Daoy (cell line): ENCODE measurements at places on chromosomes 7 and 10. TPM values are rescaled to one million over a fixed set of nuclear protein-coding genes. Genes with fewer than 3 reads are reported as not detected.

DNA sequence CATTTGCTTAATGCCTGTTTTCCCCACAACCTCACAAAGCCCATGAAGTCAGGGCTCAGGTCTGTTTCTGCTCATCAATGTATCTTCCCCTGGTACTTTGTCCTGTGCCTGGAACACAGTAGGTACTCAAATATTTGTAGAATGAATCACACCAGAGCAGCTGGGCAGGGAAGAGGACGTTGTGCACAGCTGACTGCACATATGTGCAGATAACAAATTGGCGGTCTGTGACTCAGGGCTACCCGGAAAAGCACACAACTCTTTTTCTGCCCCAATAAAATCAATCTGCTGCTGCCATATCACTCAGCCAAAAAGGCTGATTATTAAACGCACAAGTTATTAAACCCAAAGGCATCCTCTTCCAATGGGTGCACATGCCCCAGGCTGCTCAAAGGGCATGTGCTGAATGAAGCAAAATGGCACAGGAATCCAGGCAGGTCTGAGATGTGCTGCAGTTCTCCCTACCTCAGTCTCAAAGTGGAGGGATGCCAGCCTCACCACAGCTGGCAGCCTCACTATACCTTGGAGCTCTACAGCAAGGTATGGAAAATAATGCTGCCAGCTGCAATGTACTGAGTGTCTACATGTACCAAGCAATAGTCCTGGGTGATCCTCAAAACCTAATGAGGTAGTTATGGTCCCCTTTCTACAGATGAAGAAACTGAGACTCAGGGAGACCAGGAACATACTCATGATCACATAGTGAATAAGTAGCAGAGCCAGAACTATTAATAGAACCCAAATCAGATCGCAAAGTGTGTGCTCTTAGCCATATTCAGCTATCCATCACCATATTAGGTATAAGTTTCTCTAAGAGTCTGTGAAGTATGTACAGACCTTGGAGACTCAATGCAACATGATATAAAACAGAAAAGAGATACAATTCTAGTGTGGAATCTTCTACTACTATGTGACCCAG, 43.4 kb downstream of the SORBS1 start:
- peak; percentile 78 for DNase-seq

DNA sequence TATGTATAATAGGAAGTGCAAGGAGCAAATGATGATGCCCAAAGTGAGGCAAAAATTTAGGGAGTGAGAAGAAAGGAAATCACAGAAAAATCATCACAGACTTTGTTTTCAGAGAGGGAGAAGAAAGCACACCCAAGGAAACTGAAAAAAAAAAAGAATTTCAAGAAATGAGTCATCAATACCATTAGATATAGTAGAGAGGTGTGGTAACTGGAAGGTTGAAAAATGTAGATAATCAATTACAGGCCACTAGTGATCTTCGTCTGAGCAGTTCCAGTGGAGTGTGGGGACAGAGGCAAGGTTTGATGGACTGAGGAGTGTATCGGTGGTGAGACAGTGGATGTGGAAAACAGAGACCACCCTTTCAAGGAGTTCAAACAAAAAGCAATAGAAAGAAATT, 31.7 kb downstream of the ASB4 start:
- no peak for DNase-seq

DNA sequence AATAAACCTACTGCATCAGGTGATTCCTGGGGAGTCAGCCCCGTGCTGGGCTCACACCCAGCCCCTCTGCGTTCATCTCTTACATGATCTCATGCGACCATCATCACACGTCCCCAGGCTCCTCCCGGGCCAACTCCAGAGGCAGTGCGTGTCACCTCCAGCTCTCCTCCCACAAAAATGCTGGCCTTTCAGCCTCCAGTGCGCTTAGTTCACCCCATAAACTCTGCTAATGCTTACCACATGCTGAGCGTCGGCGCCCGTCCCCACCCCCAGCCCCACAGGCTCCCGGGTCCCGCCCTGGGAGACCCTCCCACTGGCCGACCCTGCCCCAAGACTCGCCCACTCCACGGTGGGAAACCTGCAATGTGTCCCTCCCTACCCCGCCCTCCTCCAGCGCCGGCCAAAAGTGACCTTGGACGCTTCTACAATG, 816 bp upstream of the SDK1 start:
- peak; percentile 64 for DNase-seq

- no peak for DNase-seq
Measured at GRCh38 chr7:21902240-21902639, 43.5 kb downstream of the CDCA7L start.

DNA sequence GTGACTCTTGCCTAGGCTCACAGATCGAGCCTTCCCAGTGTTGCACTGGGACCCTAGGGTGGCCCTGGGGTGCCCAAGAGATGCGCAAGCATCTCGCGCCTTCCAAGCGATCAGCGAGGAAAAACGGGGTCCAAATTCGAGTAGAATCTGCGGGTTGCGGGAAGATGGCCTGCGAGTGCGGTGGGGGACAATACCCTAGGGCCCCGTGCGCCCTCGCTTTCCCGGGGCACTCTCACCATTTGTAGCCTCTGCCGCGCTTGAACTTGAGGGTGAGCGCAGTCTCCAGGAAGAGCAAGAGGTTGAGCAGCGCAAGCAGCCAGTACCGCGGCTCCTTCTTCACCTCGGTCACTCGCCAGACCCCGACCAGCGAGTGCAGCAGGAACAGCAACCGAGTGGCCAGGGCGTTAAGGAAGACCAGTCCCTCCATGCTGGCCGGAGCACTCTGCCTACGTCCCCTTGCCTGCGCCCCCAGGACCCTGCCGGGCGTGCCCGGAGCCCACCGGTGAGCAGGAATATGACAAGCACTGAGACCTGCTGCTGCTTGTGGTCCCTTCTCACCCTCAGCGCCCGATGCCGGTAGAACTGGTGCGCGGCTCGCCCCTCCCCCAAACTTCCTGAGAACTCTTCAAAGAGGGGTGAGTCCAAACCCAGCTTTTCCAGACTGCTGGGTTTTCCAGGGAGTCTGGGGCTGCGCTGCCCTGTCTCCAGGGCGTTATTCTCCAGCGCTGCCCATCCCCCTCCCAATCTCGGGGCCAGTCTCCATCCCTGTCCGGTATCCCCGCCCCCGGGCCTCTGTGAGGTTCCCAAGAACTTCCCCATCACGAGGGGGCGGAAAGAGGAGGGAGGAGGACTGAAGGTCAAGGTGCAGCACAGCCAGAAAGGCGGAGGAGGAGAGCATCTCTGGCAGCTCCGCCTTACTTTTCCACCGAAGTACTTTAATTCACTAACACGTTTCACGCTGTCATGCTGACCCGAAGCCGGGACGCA, at the start of gene TMEM26:
Gene TMEM26 (minus strand): TSS at position 727 of the 987 bp plus-strand sequence. CDS start 300 bp downstream, at position 427.
- DNase-seq: no peak

GRCh38 chr10:110076559-110077318, 69.0 kb downstream of the ADD3 start:
- peak; percentile 58 for DNase-seq

GRCh38 chr10:131202990-131203389, 108.5 kb downstream of the TCERG1L start:
- DNase-seq: no peak

GRCh38 chr10:99534450-99534938, 1.8 kb downstream of the NKX2-3 start:
- DNase-seq: no peak

- no peak for DNase-seq
Measured at GRCh38 chr7:54394834-54395233, 147.3 kb upstream of the VSTM2A start.

DNA sequence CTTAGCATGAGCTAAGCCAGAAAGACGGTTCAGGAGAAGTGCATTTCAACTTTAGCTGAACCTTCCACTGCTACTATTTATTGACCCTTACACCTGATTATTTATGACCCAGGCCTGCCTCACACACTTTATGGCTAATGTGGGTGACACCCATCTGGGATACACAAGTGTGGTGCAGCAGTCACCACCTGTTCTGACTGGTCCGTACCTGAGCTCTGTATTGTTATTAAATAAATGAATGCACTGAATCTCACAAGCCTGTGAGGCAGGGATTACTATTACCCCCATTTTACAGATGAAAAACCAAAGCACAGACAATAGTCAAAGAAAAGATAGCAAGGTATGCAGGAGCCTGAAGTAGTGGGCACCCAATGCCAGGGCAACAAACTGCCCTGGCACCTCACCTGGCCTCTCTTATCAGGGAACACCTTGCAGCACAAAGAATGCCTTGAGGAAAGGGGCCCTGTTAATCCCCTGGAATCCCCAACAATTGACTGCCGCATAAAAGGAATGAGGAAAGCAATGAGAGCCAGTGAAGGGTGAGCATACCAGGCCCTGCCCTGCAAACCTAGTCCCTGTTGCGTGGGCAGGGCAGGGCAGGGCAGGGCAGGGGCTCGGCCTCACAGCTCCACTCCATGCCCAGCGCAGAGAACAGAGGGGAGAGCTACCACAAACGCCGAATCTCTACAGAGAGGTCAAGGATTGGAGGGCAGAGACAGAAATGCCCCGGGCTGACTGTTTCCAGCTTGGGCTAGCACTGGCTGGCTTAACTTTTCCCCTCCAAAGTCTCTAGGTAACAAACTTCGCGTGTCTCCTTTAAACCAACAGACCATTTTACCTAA, 1.3 kb downstream of the ANXA11 start:
- DNase-seq: peak; percentile 7

DNA sequence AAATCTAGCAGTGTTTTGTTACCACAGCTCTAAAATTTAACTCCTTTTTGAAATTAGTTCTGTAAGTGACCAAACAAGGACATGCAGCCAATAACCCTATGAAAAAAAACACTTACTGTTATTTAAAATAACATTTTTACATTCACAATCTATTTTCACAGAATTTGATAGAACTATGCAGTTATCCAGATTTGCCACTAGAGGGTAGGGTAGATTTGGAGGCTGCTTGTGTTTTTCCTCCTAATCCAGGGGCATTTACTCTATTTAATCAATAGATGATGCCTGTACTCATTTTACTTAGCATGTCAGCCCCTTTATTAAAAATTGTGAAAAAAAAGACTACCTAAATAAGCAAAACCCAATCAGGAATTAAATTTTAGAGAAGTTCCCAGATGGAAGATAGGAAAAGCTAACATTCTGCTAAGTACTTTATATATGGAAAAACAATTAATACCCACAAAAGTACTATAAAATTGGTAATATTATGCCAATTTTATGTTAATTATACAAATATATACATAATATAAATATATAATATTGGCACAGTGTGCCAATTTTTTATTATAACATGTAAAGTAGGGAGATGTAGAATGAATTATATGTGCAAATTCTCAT, 18.1 kb upstream of the LIPK start:
- no peak for DNase-seq

DNA sequence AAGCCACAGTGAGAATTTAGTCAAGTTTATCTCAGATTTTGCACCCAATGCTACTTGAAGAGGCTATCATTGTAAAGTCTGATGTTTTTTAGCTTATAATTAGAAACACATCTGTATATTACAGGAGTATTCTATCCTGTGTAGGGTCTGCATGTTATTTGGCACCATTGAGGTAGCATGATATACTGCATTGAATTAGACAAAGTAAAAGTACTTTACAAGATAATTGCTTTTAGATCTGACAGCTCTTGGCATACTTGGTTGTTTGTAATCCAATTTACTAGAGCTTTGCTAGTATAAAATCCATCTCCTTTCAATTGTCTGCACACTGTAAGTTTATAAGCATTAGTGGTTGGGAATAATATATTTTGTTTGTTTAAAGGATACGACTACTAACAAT, 714.3 kb downstream of the ANKRD7 start:
- DNase-seq: no peak

DNA sequence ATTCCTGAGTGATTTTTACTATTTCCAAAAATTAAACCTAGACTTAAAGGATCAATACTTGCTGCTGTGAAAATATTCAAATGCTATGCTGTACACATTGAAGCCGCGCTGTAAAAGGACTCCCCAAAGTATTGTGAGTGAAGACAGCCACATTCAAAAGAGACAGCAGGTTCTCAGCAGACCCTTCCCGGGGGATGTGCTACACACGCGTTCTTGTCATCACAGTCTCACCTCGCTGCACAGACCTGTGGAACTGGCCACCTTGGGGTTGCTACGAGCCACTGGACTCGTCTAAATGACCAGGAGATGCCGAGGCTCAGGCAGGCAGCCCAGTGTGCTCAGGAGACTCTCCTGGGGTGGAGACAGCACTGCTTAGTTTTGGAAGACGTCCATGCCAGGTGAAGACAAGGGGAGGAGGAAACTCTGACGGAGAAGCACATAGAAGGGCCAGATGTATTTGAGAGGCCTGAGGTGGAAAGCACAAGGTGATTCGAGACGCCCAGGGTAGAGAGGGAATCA, 367.7 kb upstream of the SHH start:
- DNase-seq: no peak

- no peak for DNase-seq
Measured at GRCh38 chr7:111262293-111263116, 171.6 kb downstream of the LRRN3 start.

PTPRN2 gene
- 5.5 and 8.3 TPM in 2 replicates for total RNA-seq

CEP55 gene
- total RNA-seq: 98.9 and 128 TPM in 2 replicates

PRKAG2 gene
- total RNA-seq: 13.9 and 20.9 TPM in 2 replicates

AP1S1 gene
- 320 and 364 TPM in 2 replicates for total RNA-seq

SCD gene
- 45.2 and 46.5 TPM in 2 replicates for total RNA-seq
